ENCODE measurements at places on chromosomes 1 and 21. TPM values are rescaled to one million over a fixed set of nuclear protein-coding genes. Genes with fewer than 3 reads are reported as not detected.

DNA sequence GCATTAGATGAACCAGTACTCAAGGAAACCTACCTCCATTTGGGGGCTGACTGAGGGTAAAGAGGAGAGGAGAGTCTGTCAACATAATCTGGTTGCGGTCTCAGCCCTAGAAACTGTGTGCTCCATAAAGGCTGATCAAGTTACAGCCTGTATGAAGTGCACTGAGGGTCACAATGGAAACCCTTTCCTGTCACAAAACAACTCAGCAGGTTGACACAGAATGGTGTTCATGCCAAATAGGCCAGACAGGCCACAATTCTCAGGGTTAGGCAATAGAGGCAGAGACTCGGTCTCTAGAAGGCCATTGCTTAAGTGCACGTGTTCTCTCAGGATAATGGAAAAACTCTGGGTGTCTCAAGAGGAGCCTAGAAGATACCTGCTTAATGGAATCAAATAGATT, 4.1 kb upstream of the ANKRD35 start:
- H3K27ac ChIP-seq: peak overlapping the region; percentile 99
- H3K36me3 ChIP-seq: no peaks in the 10 kb centered on the region
- H3K27me3 ChIP-seq: no peaks in the 10 kb centered on the region

CLDN17 gene
- not detected for total RNA-seq

GRCh38 chr1:169387399-169387798, 19.4 kb downstream of the BLZF1 start:
- DNase-seq: no peak
- H3K27ac ChIP-seq: no peak overlapping the region
- H3K4me1 ChIP-seq: no peaks in the 10 kb centered on the region
- no peaks in the 10 kb centered on the region for H3K27me3 ChIP-seq
- H3K36me3 ChIP-seq: peaks cover 41% of the 10 kb centered on the region

GRCh38 chr1:197619008-197619640, 156.2 kb downstream of the DENND1B start:
- no peaks in the 10 kb centered on the region for H3K36me3 ChIP-seq
- no peaks in the 10 kb centered on the region for H3K4me1 ChIP-seq
- no peak overlapping the region for H3K27ac ChIP-seq
- no peak overlapping the region for H3K4me3 ChIP-seq
- no peaks in the 10 kb centered on the region for H3K27me3 ChIP-seq

GRCh38 chr1:4176841-4177240, 276.8 kb upstream of the C1orf174 start:
- DNase-seq: no peak
- H3K4me1 ChIP-seq: no peaks in the 10 kb centered on the region
- H3K27me3 ChIP-seq: no peaks in the 10 kb centered on the region
- no peak overlapping the region for H3K4me3 ChIP-seq
- no peak overlapping the region for H3K27ac ChIP-seq

DNA sequence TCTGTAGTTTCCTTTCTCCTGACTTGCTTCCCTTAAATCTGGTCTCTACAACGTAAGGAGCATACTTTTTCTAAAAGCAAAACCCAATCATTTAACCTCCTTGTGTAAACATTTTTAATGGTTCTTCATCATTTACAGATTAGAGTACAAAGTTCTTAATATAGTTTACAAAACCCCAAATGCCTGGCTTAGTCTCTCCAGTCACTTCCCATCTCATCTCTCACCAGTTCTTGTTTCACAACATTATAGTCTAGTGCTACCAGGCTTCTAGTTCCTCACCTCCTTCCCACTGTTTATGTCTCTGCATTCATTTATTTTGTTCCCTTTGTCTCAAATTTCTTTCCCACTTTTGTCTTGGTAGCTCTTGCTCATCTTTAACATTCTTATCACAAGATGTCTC, 168.4 kb downstream of the FASLG start:
- no peak for DNase-seq
- H3K4me1 ChIP-seq: no peaks in the 10 kb centered on the region
- no peaks in the 10 kb centered on the region for H3K36me3 ChIP-seq
- H3K4me3 ChIP-seq: no peak overlapping the region

GRCh38 chr1:118185084-118185832, at the start of gene SPAG17:
Gene SPAG17 (minus strand): TSS chr1:118185228. CDS start chr1:118185157, 71 bp downstream.
- no peak within 1 kb of the TSS for H3K27ac ChIP-seq
- H3K4me1 ChIP-seq: no peaks in the 10 kb centered on the region
- peak within 1 kb of the TSS; percentile 52 for H3K4me3 ChIP-seq
- no peak for DNase-seq
- no peaks in the 10 kb centered on the region for H3K36me3 ChIP-seq
- no peaks in the 10 kb centered on the region for H3K27me3 ChIP-seq
